AML-193 (cell line): ENCODE measurements at places on chromosomes 4 and X.
A peak's percentile ranks its signal among the peaks of the same experiment; 100 is the strongest.

- no peak for DNase-seq
Observed at GRCh38 chr4:176013476-176014247, 52.0 kb upstream of the WDR17 start.

- DNase-seq, result no peak
Observed at GRCh38 chr4:47475411-47475810, 9.7 kb upstream of the ATP10D start.

GRCh38 chr4:66911880-66912279, 633.4 kb downstream of the CENPC start:
- no peak for DNase-seq

GRCh38 chrX:15758140-15758539, 20.1 kb downstream of the CA5B start:
- DNase-seq, result no peak

- DNase-seq, result no peak
Observed at GRCh38 chr4:26360864-26361263, 40.0 kb downstream of the RBPJ start.

GRCh38 chrX:74420196-74421035, 877 bp upstream of the SLC16A2 start:
- DNase-seq, result no peak

- no peak for DNase-seq
Observed at GRCh38 chr4:1077711-1078477, 35.5 kb downstream of the RNF212 start.

- no peak for DNase-seq
Observed at GRCh38 chr4:158540125-158540907, 18.6 kb downstream of the RXFP1 start.

GRCh38 chr4:4299006-4299405, 9.0 kb downstream of the ZBTB49 start:
- no peak for DNase-seq

GRCh38 chrX:67721321-67721720, 177.5 kb downstream of the AR start:
- DNase-seq, result no peak

- DNase-seq, result peak; percentile 82
Observed at GRCh38 chr4:81466841-81467671, 4.7 kb downstream of the RASGEF1B start.

DNA sequence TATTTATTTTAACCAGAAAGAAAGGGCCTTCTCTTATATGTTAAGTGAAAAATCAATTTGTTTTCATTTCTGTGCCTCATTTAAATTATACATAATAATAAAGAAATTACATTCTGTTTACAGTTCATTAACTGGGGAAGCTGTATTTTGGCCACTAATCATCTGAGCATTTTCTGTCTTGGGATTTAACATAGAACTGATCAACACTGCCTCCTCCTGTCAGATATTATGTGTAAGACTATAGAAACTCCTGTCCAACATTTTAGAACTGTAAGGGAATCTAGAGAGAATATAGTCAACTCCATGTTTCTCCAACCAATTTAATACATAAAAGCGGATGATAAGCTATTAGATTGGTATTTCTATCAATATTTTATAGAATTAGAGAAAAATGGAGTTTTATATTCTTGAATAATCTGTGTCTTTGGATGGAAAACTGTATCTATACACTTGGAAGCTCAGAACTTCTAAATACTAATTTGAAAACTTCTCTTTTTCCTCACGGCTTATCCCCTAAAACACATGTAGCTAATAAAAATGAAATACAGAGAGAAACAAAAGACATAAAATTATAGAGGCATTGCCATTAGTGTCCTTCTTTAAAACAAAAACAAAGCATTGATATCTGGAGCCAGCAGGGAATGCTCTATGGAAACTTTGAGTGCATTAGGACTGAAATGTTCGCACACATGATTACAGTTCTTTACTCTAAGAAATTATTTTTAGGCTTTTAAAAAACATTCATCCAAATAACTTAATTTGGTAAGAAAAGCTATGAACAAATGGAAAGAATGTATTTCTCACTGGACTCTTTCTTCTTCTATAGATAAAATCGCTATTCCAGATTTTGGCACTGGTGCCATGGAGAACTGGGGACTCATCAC, 33.1 kb downstream of the ENPEP start:
- DNase-seq, result peak; percentile 39

DNA sequence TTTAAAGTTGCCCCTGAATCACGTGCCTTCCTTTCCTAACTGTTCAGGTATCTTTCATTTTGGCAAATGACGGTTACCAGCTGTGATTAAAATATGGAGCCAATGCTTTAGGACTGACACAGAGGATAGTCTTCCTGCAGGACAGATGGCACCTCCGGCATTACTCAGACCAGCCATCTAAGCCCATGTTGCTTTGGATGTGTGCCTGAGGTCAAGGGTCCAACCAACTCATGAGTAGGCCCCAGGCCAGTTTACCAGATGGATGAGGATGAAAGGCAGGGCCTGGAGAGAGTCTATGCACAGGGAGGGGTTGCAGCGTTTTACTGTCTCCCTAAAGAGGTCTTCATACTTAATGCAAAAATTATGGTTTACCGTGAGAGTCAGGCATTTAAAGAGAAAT, 174.0 kb upstream of the GATB start:
- DNase-seq, result no peak

- no peak for DNase-seq
Observed at GRCh38 chrX:7904562-7904961, 22.7 kb downstream of the PNPLA4 start.

DNA sequence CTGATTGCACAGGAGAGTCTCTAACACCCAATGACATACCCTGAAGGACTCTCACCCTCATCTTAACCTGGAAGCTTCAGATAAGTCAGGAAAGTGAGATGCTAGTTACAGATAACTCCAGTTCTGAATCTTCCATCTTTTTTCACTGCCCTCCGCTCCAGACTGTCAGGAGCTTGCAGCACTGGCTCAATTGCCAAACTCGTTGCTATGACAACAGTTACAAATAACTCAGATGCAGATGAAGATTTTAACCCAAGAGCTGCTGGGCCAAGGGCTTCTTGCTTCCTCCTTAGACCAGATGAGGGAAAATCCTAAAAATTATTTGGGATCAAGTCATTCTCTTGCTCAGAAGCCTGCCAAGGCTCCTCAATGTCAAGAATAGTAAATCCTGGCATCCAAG, 109.1 kb upstream of the HUWE1 start:
- DNase-seq, result no peak

- DNase-seq, result no peak
Observed at GRCh38 chrX:135531813-135532212, 11.4 kb downstream of the INTS6L start.

DNA sequence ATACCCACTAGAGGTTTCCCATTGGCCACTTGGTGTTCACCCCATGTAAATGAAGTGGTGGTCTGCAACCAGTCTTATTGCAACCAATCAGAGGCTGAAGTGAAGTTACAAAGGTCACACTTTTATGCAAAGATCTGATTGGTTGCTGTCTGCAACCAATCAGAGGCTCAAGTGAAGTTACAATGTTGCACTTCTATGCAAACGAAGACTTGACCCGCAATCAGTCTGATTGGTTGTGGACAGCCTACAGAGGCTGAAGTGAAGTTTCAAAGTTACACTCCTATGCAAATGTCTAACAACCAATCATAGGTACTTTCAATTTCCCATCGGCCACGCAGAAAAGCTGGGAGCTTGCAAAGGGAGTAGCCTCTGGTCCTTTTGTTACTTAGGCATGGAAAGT, 22.3 kb upstream of the XPNPEP2 start:
- DNase-seq, result no peak

- DNase-seq, result no peak
Observed at GRCh38 chrX:136146614-136147314, 569 bp upstream of the FHL1 start.

DNA sequence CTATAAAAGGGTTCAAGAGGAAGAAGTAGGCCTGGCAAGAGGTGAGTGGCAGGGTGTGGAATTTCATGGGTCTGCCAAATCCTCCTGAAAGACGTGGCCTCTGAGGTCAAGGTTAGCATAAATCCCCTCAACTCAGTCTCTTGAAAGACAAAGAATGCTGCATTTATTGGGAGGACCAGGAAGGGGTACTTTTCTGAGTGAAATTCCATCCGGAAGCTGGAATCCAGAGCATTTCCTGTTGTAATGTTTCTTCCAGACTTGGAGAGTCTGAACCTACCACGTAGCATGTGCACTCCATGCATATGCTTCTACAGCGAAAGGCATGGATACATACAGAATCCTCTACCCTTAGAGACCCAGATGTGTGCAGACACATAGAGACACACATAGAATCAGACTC, 13.4 kb upstream of the FGD1 start:
- DNase-seq, result no peak

GRCh38 chr4:19720610-19721009, 531.1 kb upstream of the SLIT2 start:
- no peak for DNase-seq

DNA sequence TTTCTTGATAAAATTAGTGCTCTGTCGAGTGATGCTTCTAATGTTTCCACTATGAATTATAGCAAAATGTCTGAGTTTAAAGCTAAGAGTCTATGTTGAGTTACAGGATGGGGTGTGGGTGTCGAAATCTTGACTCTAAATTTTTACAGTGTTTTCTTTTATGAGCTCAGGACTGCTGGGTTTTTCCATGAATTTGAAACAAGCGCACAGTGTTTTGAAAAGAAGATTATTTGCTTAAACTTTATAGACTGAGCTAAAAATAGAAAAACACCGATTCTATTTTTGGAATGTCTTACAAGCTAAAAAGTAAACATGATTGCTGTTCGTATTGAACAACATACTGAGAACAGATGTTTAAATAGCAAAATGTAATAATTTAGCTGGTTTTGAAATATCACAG, 7.5 kb downstream of the PTTG2 start:
- DNase-seq, result no peak

GRCh38 chr4:105154576-105154975, 7.9 kb downstream of the TET2 start:
- DNase-seq, result no peak

GRCh38 chrX:4708970-4709760, 995.7 kb upstream of the PRKX start:
- no peak for DNase-seq

GRCh38 chrX:142613403-142613802, 408.3 kb upstream of the MAGEC2 start:
- DNase-seq, result no peak

DNA sequence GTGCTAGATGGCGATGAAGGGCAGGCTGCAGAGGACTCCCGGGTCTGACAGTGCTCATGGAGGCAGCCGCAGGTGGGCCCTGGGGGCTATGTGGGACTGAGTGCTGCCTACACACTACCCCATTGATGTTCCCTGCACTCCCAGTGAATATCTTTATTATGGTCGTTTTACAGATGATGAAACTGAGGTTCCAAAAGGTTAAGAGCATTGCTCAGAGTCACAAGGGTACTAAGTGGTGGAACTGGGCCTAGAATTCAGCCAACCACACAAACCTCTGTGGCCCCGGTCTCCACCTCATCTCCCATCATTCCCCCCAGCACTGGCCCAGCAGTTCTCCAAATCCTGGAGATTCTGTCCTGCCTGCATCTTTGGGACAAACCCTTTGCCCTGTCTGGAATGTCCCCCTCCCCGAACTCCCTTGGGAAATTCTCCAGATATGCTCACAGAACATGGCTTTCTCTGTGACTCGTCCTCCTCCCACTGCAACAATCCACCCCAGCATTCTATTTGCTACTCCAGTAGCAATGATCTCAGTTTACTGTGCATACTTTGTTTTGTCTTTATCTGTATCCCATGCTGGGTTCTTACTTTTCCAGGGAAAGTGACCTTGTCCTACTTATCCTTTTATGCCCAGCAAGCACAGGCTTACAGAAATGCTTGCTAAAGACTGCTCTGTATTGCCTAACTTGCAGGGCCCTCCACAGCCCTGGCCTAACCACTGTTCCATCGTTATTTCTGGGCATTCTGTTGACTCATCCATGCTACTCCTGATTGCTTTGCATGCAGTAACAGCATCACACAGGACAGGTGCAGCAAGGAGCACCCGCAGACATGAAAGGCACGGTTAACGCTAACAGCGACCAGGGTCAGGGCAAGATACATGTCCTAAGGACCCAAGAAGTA, 14.0 kb downstream of the PNMA6F start:
- no peak for DNase-seq
